ENCODE measurements at places on chromosomes 12 and 14. TPM values are rescaled to one million over a fixed set of nuclear protein-coding genes. Genes with fewer than 3 reads are reported as not detected.

The NUAK1 gene
- 17.8 TPM for total RNA-seq

The CLEC6A gene
- total RNA-seq = 0.20 TPM

The PTPN21 gene
- total RNA-seq = 21.5 TPM

The ADAM20 gene
- 3.5 TPM for total RNA-seq

The KRAS gene
- total RNA-seq = 144 TPM

The GOLT1B gene
- total RNA-seq = 67.2 TPM

The PIK3C2G gene
- 0.16 TPM for total RNA-seq

The DLGAP5 gene
- total RNA-seq = 112 TPM

The FAM181A gene
- not detected for total RNA-seq

The CRIP1 gene
- 50.3 TPM for total RNA-seq

The C12orf54 gene
- not detected for total RNA-seq

The MSI1 gene
- total RNA-seq = 104 TPM

The WNT1 gene
- not detected for total RNA-seq

The KLRB1 gene
- not detected for total RNA-seq

The ERP27 gene
- total RNA-seq = 0.15 TPM

The CD4 gene
- 1.3 TPM for total RNA-seq

The TRHDE gene
- total RNA-seq = 0.20 TPM

The FLVCR2 gene
- total RNA-seq = 8.9 TPM

The RHEBL1 gene
- total RNA-seq = 2.1 TPM

The ZDHHC22 gene
- 0.57 TPM for total RNA-seq

The LRRIQ1 gene
- 5.2 TPM for total RNA-seq

The STYK1 gene
- total RNA-seq = 4.5 TPM

The GSG1 gene
- 0.43 TPM for total RNA-seq

The FLRT2 gene
- 42.3 TPM for total RNA-seq

The ACOT2 gene
- total RNA-seq = 5.0 TPM

The ZDHHC17 gene
- 50.6 TPM for total RNA-seq

The ZNF385A gene
- total RNA-seq = 16.3 TPM

The EML5 gene
- 2.3 TPM for total RNA-seq

The COQ5 gene
- 33.5 TPM for total RNA-seq

The DCTN2 gene
- 111 TPM for total RNA-seq

The SUDS3 gene
- total RNA-seq = 57.9 TPM

The LRP6 gene
- 109 TPM for total RNA-seq

The TUNAR gene
- total RNA-seq = 30.0 TPM

The ESRRB gene
- total RNA-seq = 0.54 TPM

The RPS6KL1 gene
- 4.4 TPM for total RNA-seq

The GALNT16 gene
- 2.2 TPM for total RNA-seq

The C3AR1 gene
- not detected for total RNA-seq

The SDR9C7 gene
- total RNA-seq = not detected

The INSM2 gene
- total RNA-seq = not detected

The KRT78 gene
- total RNA-seq = not detected

The FGF23 gene
- 0.48 TPM for total RNA-seq

The PRB3 gene
- total RNA-seq = 0.95 TPM

The RIMBP2 gene
- total RNA-seq = 2.8 TPM

All from endodermal cell (in vitro differentiated cells).